D721Med (cell line): ENCODE measurements at places on chromosomes 11 and 22.

DNA sequence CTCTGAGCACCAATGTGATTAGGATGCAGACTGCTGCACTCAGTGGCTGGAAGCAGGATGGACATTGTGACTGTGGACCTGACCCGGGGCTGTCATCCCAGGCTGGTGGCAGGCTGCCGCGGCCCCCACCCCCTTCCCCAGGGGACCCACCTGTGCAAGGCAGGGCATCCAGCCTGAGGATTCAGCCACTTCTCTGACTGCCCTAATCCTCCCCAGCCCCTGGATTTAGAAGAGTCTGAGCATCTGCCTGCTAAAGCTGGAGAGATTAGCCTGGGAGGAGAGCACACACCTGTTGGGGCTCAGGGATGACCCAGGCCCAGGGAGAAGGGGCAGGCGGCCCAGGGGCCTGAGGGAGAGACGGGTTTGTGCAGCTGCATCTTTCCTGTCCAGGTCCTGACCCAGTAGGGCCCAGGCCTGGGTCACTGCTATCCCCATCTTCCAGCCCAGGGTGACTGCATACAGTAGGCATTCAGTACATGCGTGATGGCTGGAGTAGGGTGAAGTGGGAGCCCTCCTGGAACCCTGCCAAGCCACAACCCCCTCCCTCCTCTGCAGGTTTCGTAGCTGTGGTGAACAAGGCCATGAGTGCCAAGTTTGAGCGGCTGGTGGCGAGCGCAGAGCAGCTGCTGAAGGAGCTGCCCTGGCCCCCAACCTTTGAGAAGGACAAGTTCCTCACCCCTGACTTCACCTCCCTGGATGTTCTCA lies 12.1 kb downstream of the DPP3 start:
- peak; percentile 99 for DNase-seq

DNA sequence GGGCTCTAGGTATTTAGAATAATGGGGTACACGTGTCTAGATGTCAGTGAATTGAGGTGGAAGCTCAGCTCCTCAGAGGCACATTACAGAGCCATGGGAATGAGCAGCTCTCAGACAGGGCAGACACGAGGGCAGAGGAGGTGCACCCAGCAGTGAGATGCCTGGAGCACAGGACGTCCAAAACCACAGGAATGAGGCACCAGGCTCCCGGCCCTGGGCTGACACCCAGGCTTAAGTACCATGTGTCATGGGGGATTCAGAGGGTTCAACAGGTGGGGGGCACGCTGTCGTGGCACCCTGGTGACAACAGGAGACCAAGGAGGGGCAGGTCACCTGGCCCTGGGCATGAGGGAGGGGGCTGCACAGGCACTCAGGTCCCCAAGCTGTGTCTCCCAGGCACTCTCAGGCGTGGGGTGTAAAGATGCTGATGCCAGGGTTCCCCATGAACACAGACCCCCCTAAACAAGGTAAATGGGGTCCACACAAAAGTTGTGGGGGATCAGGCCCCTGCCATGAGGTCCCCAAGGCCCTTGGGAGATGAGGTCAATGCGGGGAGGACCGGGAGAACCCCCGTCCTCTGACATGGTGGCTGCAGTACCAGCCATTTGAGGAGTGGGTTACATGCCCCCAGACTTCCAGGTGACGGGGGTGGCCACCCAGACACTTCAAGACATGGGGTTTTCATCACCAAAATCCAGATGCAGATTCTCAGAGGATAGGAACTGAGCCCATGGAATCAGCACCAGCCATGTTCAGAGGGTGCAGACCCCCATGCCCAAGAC lies 5.6 kb upstream of the SYT8 start:
- no peak for DNase-seq

- no peak for DNase-seq
Observed at GRCh38 chr11:117795638-117796455, 1.2 kb downstream of the DSCAML1 start.

GRCh38 chr11:405323-405953 lies 9.4 kb downstream of the SIGIRR start:
- no peak for DNase-seq

GRCh38 chr22:35521358-35522224 lies 19.0 kb upstream of the RASD2 start:
- no peak for DNase-seq

GRCh38 chr11:10480026-10480425 lies 25.0 kb downstream of the AMPD3 start:
- DNase-seq = no peak

- no peak for DNase-seq
Observed at GRCh38 chr11:87290304-87290922, 252.7 kb downstream of the TMEM135 start.

DNA sequence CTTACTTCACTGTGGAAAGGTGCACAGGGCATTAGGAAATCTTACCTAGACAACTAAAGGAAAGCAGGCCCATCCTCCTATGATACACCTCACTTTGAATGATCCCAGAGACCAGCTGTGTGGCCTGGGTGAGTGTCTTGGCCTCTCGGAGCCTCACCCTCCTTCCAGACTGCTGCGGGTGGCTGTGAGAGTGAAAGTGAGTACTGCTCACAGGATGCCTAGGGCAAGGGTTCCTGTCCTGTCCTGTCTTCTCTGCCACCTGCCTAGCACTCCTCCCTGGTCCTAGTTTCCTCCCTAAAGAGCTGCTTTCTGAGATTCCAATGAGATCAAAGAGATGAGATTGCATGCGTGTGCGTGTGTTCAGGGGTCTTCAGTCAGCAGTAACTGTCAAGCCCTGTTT lies 19.5 kb upstream of the ADORA2A start:
- DNase-seq = no peak

- no peak for DNase-seq
Observed at GRCh38 chr11:92302770-92303169, 78.2 kb downstream of the FAT3 start.

DNA sequence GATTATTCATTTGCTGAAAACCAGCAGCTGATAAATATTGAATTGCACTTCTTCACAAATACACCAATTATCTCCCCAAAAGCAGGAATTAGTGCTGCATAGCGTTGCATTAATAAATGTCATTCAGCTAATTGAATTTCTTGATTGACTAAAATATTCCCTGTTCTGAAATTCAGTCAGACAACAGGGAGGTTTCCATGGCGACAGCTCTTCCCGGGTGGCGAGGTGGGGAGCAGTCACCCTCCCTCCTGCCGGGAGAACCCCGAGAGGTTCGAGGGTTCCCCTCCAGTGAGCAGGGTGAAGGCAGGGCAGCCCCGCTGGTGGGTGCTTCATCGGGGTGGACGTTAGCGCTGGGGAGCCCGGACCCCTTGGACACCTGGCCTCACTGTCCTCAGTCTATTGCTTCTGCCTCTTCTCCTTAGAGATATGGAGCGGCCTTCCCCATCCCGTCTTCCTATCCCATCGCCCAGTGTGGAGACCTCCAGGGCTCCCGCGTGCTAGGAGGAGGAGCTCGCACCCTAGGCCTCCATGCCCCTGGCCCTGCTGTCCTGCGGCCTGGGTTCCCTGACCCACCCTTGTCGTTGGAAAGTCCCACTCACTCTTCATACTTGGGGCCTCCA lies 983.5 kb downstream of the BRD1 start:
- DNase-seq = no peak

DNA sequence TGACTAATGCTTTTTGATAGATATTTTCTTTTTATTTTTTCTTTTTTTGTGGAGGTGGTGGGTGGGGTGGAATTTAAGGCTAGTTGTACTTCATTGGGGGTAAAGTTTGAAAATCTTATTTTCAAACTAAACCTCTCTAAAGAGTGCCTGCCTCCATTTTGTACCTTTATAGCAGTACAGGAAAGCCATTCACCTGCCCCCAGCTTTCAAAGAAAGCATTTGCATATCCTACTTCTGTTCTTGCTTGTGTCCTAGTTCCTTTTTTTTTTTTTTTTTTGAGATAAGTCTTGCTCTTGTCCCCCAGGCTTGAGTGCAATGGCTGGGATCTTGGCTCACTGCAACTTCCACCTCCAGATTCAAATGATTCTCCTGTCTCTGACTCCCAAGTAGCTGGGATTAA lies 766.2 kb upstream of the LRRC4C start:
- no peak for DNase-seq

DNA sequence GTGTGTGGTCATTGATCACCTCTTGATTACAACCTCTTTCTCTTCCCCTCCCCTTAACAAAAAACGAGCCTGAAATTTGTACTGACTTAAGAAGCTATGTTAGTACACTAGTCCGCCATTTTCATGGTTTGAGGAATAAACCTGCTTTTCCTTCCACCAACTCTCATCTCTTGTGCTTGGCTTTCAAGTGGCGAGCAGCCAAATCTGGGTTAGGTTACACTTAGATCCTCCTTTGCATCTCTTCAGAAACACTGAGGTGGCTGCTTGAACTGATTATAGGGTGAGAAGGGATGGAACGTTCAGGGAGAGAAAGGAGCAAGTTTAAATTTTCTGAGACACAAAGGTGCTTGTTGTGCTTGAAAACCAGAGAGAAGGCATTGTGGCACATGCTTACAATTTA lies 2171.4 kb downstream of the LRRC4C start:
- no peak for DNase-seq

GRCh38 chr11:12581923-12582322 lies 92.3 kb upstream of the TEAD1 start:
- no peak for DNase-seq

GRCh38 chr11:130728185-130729180 lies 187.8 kb downstream of the SNX19 start:
- no peak for DNase-seq

GRCh38 chr22:44572414-44573207 lies 74.6 kb upstream of the RTL6 start:
- DNase-seq = no peak

GRCh38 chr11:121654259-121654842 lies 201.6 kb upstream of the SORL1-AS1 start:
- DNase-seq = no peak

- DNase-seq = no peak
Observed at GRCh38 chr11:2897048-2897447, 11.5 kb upstream of the CDKN1C start.

DNA sequence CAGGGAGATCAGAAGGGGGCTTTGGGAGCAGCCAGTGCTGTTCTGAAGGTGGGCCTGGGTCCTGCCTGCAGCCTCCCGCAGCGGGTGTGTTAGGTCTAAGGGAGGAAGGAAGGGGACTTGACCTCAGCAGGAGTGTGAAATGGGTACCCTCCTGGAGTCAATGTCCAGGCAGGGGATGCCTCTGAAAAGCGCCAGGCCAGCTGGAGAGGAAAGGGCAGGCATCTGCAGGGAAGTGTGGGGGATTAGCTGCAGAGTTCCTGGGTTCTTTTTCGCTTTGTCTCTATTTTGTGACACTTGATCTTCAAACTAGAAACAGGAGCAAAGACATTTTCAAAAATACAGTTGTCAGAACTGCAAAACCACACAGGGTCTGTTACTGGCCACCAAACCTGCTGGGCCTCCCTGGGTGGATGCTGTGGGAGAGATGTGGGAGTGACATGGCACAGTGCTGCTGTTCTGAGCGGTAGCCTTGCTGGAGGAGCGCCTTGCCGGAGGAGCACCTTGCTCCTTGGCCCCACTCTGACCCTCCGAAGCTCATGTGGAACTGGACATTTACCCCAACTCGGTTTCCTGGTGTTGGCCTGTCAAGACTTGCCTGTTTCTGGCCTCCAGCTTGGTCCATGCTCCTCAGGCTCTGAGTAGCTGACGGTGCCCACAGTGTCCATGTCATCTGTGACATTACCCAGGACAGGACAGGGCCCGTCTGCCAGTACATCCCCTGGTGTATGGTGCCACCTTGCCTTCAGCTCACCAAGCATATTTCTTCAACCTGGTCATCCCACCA lies 25.9 kb downstream of the MED15 start:
- DNase-seq = no peak

DNA sequence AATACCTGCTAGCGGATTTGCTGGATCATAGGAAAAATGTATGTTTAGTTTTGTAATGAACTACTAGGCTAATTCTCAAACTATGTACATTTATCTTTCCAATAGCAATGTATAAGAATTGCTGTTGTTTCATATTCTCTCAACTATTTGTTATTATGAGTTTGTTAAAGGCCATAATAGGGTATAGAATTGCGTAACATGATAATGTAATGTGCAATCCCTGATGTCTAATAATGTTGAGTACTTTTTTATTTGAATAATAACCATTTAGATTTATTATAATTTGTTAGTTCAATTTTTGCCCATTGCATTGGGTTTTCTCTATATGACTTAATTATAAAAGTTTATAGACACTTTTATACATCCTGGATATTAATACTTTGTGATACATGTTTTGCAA lies 801.6 kb downstream of the LUZP2 start:
- no peak for DNase-seq

GRCh38 chr22:44913198-44913983 lies 96.4 kb downstream of the PHF21B start:
- no peak for DNase-seq

DNA sequence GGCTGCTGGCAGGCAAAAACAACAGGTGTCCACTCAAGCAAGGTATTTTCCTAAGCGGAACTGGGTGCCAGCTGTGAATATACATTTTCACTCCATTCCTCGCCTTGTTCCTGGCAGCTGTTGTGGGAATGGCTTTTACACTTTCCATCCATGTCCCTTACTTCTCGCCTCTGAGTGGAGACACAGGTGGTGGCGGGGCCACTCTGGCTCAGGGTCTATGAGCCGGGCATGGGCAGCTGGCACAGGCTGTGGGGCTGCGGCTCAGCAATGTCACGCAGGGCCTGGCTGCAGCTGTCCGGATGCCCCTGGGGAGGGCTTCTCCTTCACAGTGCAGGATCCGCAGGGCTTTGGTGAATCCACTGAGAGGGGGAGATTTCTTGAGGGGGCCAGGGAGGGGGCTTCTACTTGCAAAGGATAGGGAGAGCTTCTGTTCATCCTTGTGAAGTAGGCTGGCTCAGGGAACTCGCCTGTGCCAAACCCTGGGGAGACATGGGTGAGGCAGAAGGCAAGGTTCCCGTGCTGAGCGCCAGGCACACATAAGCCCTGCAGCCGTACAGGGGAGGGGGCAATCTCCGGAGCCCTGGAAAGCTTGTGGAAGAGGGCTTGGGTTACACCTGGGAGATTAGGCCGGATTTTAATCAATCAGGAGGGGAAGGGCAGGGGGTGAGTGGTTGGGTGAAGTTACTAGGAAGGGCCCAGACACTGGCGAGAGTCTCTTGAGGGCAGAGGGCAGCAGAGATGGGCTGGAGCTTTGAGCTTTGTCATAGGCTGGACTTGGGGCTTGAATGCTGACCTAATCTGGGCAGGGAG lies 45.7 kb downstream of the KCNQ1OT1 start:
- no peak for DNase-seq
